ENCODE measurements at places on chromosomes 11 and 22. TPM values are rescaled to one million over a fixed set of nuclear protein-coding genes. Genes with fewer than 3 reads are reported as not detected.

Gene SCGB1C1
- total RNA-seq: not detected

Gene MMP8
- 0.59 TPM for total RNA-seq

Gene APOBEC3H
- total RNA-seq: not detected

Gene GVQW3
- total RNA-seq: 0.17 TPM

Gene CLNS1A
- total RNA-seq: 89.0 TPM

- no peaks in the 10 kb centered on the region for H3K36me3 ChIP-seq
- peaks cover 25% of the 10 kb centered on the region for H3K27me3 ChIP-seq
- H3K4me1 ChIP-seq: no peaks in the 10 kb centered on the region
- DNase-seq: no peak
These were observed 17.7 kb downstream of the CDKN1C start for GRCh38 chr11:2867722-2868505.

DNA sequence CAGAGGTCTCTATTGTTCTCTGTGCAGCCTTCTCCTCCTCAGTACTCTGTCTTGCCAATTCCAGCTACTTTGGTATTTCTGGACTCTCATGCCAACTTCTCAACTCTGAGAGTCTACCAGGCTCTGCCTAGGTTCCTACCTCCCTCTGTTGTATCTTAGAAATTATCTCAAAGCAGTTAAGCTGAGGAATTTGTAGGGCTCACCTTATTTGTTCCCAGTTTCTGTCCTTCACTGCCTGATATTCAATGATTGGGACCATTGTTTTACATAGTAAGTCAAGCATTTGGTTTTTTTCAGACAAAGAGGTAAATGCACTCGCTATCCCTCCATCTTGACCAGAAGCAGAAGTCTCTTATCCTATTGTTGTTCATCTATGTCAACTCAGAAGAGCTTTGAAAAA, 205.0 kb upstream of the PGR start:
- H3K27me3 ChIP-seq: no peaks in the 10 kb centered on the region
- no peak for DNase-seq
- no peak overlapping the region for H3K27ac ChIP-seq

DNA sequence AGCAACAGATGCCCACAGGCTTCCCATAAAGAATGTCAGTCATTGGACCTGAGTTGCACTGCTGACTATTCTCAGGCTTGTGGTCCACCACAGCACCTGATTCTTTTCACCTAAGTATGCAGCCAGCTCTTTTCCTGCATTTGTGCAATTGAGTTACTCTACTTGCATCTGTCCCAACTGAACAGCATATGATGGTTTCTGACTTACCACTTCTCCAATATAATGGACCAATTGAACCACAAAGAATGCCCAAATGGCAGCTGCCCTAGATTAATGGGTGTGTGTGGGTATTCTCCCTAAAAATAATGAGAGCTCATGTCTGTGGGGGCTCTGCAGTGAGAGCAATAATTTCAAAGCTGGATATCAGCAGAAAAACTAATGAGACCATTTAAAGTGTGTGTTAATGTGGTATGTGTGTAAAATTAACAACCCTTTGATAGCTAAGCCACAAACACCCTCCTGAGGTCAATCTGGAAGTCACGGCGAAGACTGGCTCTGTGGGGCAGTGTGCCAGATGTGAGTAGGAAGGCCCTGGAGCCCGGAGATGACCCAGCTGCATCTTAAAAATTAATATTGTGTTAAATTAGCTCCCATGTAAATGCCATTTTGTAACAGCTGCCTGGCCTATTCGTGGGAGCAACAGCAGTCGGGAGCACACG, 43.8 kb downstream of the SC5D start:
- H3K27me3 ChIP-seq: no peaks in the 10 kb centered on the region
- DNase-seq: no peak
- no peak overlapping the region for H3K4me3 ChIP-seq
- no peaks in the 10 kb centered on the region for H3K4me1 ChIP-seq
- no peak overlapping the region for H3K27ac ChIP-seq

GRCh38 chr11:67436459-67437081, 912 bp downstream of the PTPRCAP start:
- H3K4me1 ChIP-seq: no peaks in the 10 kb centered on the region
- no peak overlapping the region for H3K4me3 ChIP-seq
- H3K27ac ChIP-seq: no peak overlapping the region
- H3K27me3 ChIP-seq: no peaks in the 10 kb centered on the region
- DNase-seq: no peak
- H3K36me3 ChIP-seq: peaks cover 6% of the 10 kb centered on the region

DNA sequence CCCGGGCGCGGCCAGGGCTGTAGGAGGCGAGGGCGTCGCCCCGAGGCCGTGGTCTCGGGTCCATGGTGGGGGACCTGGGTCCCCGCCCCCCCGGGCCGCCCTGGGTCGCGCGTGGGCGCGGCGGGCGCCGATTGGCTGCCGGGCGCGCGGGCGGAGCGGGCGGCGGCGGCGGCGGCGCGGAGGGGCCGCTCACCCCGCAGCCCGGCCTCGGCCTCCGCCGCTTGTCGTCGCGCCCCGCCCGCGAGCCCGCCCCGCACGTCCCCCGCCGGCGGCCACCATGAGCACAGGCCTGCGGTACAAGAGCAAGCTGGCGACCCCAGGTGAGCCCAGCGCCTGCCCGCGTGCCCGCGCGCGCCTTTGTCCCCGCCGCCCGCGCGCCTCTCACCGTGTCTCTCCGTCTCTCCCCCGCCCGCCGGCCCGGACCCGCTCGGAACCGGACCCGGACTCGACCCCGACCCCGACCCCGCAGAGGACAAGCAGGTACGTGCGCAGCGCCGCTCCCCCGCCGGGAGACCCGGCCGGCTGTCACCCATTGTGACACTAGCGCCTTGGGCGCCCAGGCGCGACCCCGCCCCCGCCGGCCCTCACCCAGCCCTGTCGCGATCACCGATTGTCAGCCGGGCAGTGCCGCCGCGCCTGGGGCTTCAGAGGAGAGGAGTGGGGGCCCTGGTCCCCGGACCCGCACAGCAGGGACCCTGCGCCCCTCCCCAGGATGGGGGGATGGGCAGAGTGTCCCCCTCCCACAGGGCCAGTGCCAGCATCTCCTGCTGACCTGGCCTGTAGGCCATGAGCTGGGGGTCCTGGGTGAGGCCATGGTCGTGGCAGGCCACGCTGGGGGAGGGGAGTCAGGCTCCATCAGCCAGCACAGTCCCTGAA, at the start of gene SEPTIN5:
Gene SEPTIN5, plus strand, starts transcription at position 192 of the 876 bp plus-strand sequence. Its CDS starts 86 bp downstream, at position 278.
- H3K36me3 ChIP-seq: no peaks in the 10 kb centered on the region
- H3K27me3 ChIP-seq: peaks cover 1% of the 10 kb centered on the region
- DNase-seq: peak; percentile 52

- no peaks in the 10 kb centered on the region for H3K36me3 ChIP-seq
- H3K27me3 ChIP-seq: no peaks in the 10 kb centered on the region
- DNase-seq: no peak
- no peak overlapping the region for H3K4me3 ChIP-seq
- H3K27ac ChIP-seq: peak overlapping the region; percentile 37
These were observed 10.5 kb upstream of the MCHR1 start for GRCh38 chr22:40668611-40669411.

DNA sequence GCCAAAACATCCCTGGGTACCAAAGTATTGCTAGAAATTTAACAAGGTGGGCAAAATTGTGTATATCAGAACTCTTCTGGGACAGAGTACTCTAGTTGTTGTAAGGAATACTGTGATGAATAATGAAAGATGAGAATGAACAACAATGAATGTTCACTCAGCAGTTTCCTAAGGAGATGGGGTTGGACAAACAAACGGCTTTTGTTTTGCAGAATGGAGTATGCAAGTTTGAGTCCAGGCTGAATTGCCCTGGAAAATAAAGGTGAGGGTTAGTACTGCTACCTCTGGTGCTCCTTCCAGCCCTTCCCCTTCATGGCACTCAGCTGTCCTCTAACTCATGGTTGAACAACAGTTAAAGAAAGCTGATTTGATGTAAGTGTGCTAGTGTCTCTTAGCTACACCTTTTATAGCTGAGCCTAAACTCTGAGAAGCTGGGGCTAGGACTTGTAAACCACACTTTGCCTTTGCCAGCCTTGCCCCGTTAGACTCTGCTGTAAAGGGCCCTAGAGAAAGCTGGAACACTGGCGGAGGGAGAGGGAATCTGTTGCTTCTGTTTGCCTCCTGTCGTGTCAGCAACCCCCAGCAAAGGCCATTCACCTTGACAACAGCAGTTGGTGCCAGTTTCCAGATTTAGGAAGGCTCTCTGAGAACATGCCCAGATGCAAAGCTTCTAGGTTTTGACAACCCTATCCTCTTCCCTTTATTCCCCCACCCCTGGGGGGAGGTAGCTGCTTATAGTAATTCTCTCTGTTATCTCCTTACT, 41.2 kb upstream of the POLD3 start:
- H3K27me3 ChIP-seq: no peaks in the 10 kb centered on the region
- DNase-seq: no peak
- H3K4me1 ChIP-seq: no peaks in the 10 kb centered on the region
- H3K4me3 ChIP-seq: no peak overlapping the region

DNA sequence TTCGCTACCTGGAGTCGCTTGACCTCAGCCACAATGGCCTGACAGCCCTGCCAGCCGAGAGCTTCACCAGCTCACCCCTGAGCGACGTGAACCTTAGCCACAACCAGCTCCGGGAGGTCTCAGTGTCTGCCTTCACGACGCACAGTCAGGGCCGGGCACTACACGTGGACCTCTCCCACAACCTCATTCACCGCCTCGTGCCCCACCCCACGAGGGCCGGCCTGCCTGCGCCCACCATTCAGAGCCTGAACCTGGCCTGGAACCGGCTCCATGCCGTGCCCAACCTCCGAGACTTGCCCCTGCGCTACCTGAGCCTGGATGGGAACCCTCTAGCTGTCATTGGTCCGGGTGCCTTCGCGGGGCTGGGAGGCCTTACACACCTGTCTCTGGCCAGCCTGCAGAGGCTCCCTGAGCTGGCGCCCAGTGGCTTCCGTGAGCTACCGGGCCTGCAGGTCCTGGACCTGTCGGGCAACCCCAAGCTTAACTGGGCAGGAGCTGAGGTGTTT, 12.8 kb downstream of the TSKU start:
- H3K27me3 ChIP-seq: no peaks in the 10 kb centered on the region
- H3K36me3 ChIP-seq: no peaks in the 10 kb centered on the region
- no peak for DNase-seq
- H3K27ac ChIP-seq: no peak overlapping the region

DNA sequence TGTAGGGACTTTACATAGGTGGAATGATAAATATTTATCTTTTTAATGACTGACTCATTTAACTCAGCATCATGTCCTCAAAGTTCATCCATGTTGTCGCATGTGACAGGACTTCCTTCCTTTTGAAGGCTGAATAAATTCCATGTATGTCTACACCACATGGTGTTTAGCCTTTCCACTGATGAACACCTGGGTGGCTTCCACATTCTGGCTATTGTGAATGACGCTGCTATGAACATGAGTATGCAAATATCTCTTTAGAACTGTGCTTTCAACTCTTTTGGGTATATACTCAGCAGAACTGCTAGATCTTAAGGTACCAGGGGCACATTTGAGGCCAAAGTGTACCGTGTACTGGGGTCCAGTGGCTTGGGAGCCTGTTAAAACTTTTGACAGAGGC, 24.1 kb downstream of the LARGE1 start:
- H3K4me1 ChIP-seq: peaks cover 21% of the 10 kb centered on the region
- no peak overlapping the region for H3K27ac ChIP-seq
- H3K36me3 ChIP-seq: no peaks in the 10 kb centered on the region
- no peak for DNase-seq
- no peaks in the 10 kb centered on the region for H3K27me3 ChIP-seq

DNA sequence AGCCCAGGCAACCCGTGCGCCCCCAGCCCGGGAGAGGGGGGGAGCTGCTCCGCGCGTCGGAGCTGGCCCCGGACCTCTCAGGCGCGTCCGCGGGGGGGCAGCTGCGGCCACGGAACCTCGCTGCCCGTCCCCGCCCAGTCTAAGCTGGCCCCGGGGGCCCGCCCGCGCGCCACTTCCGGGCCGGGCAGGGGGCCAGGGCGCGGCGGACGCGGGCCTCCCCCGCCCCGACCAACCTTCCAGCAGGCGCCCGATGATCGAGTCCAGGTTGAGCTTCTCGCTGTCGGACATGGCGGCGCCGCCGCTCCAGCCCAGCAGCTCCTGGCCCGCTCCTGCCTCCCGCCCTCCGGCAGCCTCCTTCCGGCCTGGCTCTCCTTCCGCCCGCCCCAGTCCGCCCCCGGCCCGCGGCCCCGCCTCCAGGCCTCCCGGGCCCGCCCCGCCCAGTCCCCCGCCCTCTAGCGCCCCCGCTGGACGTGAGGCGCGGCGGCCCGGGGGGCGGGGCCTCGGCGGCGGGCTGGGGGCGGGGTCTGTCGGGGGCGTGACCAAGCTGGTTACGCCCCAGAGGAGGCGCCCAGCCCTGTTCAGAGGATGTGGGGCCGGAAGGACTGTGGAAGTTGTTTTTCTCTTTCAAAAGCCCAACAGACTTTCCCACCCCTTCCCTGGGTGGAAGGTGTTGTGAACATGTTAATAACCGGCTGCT, at the start of gene PPP1CA:
Gene PPP1CA, minus strand, starts transcription at position 364 of the 697 bp plus-strand sequence. Its CDS starts 76 bp downstream, at position 288.
- DNase-seq: peak; percentile 96
- H3K36me3 ChIP-seq: no peaks in the 10 kb centered on the region
- peak within 1 kb of the TSS; percentile 95 for H3K27ac ChIP-seq
- no peaks in the 10 kb centered on the region for H3K27me3 ChIP-seq
- peak within 1 kb of the TSS; percentile 99 for H3K4me3 ChIP-seq

DNA sequence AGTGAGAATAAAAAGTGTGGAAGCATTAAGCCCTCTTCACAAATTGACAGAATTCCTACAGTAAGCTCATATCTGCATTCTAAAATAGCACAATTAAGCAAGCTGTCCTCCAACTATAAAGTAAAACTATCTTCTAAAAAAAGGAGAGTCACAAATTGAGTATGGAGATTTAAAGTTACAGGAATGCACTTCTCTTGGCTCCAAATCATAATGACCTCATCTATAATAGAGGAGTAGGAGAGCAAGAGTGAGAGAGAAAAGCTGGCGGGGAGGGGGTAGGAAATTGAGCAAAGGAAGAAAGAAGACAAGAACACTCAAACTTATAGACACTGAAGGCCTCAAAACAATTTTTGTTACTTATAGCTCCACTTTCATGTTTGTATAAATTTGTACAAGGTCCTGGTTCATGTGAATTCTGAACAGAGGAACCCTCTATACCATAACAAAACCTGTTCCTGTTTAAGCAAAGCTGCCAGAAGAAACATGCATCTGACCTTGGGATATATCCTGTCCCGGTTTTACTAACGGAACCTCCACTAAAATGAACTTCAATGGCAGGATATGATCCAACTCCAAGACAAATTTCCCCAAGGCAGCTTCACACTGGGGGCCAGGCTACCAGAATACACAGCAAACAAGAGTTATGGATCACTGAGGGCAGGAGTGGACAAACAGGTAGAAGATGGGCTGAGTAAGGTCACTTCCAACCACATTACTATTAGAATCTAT, 37.2 kb downstream of the SLC35F2 start:
- no peaks in the 10 kb centered on the region for H3K36me3 ChIP-seq
- H3K4me3 ChIP-seq: no peak overlapping the region
- H3K27ac ChIP-seq: no peak overlapping the region
- H3K27me3 ChIP-seq: no peaks in the 10 kb centered on the region

GRCh38 chr11:59574467-59574866, 41.1 kb downstream of the OSBP start:
- H3K36me3 ChIP-seq: peaks cover 59% of the 10 kb centered on the region
- no peak for DNase-seq
- peaks cover 3% of the 10 kb centered on the region for H3K4me1 ChIP-seq
- peak overlapping the region; percentile 18 for H3K27ac ChIP-seq

- peaks cover 55% of the 10 kb centered on the region for H3K36me3 ChIP-seq
- DNase-seq: no peak
- no peak overlapping the region for H3K4me3 ChIP-seq
- no peak overlapping the region for H3K27ac ChIP-seq
- peaks cover 9% of the 10 kb centered on the region for H3K4me1 ChIP-seq
These were observed 46.2 kb downstream of the AMBRA1 start for GRCh38 chr11:46547579-46547978.

All from psoas muscle (tissue), 8 donors.